Fibroblast of skin of scalp (primary cell): ENCODE measurements at places on chromosomes 5 and 9.

- no peak for DNase-seq
These were observed 162.2 kb upstream of the STK32A start for GRCh38 chr5:147072622-147073021.

DNA sequence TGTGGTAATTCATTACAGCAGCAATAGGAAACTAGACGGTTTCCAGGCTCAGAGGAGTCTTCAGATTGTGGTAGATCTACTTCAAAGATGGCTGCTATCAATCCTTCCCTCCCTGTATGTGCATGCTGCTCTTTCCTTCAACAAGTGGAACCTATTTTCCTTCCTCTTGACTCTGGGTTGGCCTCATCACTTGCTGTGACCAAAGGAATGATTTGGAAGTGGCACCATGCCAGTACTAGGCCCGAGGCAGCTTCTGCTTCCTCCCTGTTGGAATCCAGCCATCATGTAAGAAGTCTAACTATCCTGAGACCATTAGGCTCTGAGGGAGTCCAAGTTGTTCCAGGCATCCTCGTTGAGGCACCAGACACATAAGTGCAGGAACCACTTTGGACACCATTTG, 46.5 kb upstream of the MCTP1 start:
- no peak for DNase-seq

GRCh38 chr5:96789794-96790330, 17.9 kb downstream of the ERAP1 start:
- DNase-seq, result no peak

DNA sequence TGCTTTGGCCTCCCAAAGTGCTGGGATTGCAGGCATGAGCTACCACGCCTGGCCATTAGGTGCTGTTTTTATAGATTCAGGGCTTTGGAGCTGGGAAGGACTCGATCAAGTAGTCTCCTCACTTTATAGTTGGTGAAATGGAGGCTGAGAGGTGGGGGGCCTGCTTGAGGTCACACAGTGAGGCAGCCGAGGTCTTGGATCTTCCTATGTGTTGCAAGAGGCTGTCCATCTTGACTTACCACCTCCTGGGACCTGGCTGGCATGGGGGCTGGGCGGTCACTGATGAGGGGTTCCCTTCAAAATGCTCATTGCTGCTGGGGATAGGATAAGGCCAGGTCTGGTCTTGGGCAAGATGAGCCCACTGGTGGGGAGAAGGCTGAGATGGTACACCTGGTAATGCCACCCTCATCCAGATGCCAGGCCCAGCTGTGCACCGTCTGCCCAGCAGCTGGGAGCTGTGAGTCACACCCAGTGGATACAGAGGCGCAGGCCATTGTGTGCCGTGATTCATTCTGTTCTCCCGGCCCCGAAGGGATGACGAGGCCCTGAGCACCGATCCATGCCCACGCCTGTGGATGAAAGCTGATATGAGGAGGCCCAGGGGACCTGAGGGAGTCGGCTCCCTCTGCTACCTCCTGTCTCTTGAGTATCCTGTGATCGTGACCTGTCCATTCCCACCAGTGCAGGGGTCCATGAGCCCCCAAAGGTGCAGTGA, 10.5 kb upstream of the NDST1 start:
- peak; percentile 91 for DNase-seq

GRCh38 chr5:128228521-128228920, 145.0 kb downstream of the SLC12A2 start:
- DNase-seq, result peak; percentile 48

GRCh38 chr9:28394774-28395173, 821.5 kb upstream of the C9orf72 start:
- DNase-seq, result no peak

GRCh38 chr5:38284384-38284783, 26.0 kb downstream of the EGFLAM start:
- no peak for DNase-seq

GRCh38 chr5:68803881-68804319, 289.9 kb upstream of the SLC30A5 start:
- no peak for DNase-seq

DNA sequence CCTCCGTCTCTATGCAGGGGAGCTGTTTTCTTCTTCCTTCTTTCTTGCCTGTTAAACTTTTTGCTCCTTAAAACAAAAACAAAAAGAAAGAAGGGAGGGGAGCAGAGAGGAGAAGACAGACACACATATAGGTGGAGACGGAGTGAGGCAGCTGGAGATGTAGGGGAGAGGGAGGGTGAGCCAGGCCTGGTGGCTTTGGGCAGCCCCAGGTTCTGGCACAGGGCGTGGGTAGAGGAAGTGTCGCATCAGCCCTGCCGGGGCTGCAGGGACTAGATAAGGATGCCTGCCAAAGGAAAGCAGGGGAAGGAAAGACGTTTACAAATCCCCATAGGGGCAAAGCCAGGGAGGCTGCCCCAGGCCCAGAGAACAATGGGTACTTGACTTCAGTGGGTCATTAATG, 38.7 kb upstream of the PTGS1 start:
- DNase-seq, result no peak

DNA sequence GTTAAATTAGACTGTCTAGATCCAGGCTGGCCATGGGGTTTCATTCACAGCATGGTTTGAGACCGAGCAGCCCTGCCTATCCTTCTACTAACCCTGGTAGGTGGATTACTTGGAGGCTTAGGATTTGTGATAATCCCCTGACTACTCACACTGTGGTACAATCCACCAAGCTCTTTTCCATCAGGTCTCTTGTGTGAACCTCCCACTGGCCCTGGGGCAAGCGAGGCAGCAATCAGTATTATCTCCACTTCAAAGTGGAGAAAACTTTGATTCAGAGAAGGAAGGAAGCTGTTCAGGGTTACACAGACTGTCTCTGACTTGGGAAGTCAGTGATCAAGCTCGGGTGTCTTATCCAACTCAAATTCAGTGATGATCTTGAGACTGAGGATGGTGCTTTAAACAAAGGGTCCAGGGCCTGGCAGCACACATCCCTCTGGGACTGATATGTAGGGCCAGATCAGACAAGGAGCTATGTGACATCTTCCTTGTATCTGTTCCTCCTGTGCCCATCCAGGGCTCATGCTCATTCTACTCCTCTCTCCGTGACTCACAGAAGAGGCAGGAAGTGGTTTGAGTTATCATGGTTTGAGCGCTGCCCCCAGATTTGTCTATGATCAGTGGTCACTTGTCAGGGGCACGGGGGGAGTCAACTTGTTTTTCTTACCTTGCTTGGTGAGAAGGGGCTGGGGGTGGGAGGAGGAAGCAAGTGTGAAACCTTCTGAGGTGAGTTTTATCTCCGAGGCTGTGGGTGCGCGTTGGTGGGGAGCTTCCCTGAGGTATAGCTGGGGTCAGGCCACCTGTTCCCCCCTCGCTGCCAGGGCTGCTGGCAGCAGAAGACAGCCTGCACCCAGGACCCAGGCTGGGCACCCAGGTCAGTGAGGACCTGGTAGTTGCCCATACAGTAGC, 48.6 kb downstream of the RGS3 start:
- peak; percentile 15 for DNase-seq

DNA sequence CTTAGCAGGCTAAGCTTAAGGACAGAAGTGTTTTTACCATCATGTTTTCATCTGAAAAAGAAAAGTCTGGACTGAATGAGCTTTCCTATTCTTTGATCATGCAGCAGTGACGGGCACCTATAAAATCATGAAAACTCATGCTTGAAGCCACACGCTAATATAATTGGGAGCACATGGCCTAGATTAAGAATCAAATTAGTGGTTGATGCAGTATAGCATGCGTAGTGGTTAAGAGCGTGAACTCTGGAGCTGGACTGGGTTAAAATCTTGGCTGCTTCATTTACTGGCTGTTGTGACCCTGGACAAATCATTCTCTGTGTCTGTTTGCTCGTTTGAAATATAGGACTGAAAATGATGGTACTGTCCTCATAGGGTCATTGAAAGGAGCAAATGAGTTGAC, 49.9 kb upstream of the IL13 start:
- no peak for DNase-seq

DNA sequence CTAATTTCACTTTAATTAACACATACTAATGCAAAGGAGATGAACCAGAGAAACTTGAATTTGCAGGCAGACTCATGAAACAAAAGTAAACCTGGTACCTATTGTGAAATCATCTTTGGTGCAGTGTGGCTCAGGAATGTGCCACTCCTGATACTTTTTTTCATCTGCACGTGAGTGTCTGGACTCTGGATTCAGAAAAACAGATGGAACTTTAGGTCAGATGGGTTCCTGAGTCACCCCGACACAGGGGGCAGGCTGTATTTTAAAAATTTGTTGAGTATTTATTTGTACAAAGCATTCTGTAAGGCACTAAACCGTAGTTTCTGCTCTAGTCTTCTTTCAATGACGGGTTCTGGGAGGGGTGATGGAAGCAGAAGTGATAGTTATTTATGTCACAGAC, 52.2 kb upstream of the TUT7 start:
- peak; percentile 53 for DNase-seq

DNA sequence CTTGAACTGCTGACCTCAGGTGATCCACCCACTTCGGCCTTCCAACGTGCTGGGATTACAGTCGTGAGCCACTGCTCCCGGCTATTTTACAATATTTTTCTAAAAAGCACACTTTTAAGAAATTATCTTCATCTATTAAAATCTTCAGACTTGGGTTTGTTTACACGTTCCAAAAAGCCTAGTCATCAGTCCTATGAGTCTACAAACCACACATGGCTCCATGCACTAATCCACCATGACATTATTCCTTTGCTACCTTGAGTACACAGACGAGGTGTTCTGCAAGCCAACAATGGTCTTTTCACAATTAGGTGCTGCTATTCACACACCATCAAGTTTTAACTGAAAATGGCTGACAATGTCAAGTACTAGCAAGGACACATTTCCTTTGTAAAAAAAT, 41.0 kb downstream of the TRPM6 start:
- DNase-seq, result no peak

DNA sequence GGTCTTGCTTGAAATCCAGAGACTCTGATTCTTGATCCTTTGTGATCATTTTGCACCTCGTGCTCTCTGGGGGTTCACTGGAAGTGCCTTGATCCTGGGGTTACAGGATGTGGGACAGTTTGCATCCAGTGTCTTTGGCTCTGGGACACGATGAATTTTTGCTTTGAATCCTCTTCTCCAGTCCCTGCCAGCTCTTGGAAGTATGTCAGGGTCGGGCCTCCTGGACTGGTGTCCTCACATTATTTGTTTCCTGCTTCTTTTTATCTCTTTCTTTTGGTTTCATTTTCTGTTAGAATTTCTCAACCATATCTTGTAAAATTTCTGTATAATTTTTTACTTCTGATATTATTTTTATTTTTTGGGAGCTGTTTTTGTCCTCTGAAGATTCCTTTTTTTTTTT, 34.2 kb downstream of the SECISBP2 start:
- no peak for DNase-seq

DNA sequence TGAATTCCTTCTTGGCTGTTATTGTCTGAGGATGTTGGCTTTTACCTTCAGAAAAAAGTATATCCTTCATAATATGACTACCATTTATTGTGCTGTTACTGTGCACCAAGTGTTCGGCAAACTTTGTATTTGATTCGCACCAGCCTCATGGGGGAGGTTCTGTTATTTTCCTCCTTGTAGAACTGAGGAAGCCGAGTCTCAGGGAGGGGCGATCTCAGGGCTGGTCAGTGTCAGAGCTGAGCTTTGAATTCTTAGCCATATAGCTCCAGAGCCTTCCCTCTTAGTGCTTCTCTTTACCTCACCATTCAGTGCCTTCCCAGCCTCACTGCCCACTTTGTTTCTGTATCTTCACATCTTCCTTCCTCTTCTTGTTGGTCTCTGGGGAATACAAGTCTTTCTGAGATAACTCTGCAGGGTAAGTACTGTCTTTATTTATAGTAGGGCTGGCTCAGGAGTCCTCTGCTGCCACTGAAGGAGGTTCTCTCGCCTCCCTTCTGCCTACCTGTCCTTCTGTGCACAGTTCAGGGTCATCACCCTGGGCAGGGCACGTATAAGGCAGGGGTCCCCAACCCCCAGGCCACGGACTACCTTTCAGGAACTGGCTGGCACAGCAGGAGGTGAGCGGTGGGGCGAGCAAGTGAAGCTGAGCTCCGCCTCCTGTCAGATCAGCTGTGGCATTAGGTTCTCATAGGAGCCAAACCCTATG, 48.4 kb downstream of the GALNT10 start:
- DNase-seq, result no peak

- no peak for DNase-seq
These were observed 128.4 kb upstream of the IER5L start for GRCh38 chr9:129306318-129306973.

- no peak for DNase-seq
These were observed 95.5 kb upstream of the TAF11L2 start for GRCh38 chr5:17402289-17403121.

DNA sequence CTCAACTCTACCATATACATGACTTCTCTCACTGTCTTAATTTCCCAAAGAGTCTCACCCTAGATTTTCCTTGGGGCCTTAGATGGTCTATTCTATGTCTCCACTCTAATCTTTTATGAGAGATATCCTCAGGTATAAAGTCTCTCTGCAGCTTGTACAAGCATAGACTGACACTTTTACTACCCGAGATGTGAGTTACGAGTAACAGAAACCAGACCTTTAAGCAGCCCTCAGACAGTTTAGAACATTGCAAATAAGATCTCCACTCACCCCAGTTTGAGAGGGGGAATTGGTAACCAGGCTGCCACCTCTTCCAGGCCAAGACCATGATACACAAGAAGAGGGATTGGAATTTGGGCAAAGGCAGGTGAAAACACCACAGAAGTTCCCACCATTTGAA, 542.5 kb downstream of the TLE4 start:
- no peak for DNase-seq

GRCh38 chr5:138051441-138052296, 18.8 kb upstream of the FAM13B start:
- DNase-seq, result no peak

DNA sequence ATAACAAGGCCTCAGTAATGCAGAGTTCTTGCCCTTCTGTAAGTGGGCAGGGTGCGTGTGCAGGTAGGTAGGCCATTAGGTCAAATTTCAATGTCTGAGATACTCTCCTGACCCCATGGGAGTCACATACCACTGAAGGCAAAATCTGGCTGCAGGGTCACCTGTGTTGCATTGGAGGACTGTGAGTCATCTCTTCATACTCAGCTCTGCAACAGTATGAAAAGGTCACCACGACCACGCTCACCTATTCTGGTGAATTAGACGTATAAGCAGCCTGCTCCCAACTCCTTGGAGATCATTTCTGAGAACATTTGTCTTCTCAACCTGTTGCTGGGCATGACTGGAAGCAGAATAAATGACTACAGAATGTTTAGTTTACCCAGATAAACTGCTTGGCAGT, 599.8 kb downstream of the PDE4D start:
- no peak for DNase-seq

- peak; percentile 4 for DNase-seq
These were observed 2.1 kb upstream of the NIPBL start for GRCh38 chr5:36874465-36874864.

DNA sequence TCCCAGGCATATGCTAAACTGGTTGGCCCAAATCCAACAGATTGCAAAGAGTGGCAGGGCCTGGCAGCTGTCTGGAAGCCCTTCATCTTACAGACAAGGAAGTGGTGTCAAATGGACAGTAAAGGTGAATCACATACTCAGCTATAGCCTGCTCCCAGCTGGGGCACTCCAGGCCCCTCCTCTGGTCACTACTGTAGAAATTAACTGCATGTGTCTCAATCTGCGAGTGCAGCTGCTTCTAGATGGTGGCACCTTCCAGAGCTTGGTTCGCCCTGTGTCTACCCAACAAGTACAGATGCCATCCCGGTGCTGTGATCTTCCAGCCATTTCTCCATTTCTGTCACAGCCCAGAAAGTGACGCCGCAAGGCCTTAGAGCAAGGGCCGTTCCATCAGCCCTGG, 50.2 kb downstream of the OTULIN start:
- no peak for DNase-seq
